Vein endothelial cell (primary cell): ENCODE measurements at places on chromosomes 7 and 10. TPM values are rescaled to one million over a fixed set of nuclear protein-coding genes. Genes with fewer than 3 reads are reported as not detected.

The GJC3 gene
- 0.19 TPM in 1 of 2 replicates, not detected in the other for total RNA-seq

The UTF1 gene
- not detected in 2 replicates for total RNA-seq

The NEUROG3 gene
- not detected in 2 replicates for total RNA-seq

The SLC39A12 gene
- not detected in 2 replicates for total RNA-seq

The LSM5 gene
- total RNA-seq, result 17.6 and 27.3 TPM in 2 replicates

The PPP1R9A gene
- total RNA-seq, result 9.5 and 10.4 TPM in 2 replicates

The TMEM270 gene
- not detected in 2 replicates for total RNA-seq

The GPR85 gene
- total RNA-seq, result 0.98 and 2.8 TPM in 2 replicates

The ZNF485 gene
- total RNA-seq, result 1.3 and 1.9 TPM in 2 replicates

The CDK6 gene
- total RNA-seq, result 56.5 and 75.1 TPM in 2 replicates

The SPDYE16 gene
- total RNA-seq, result under 0.01 TPM in 1 of 2 replicates, not detected in the other

The IMPDH1 gene
- total RNA-seq, result 79.7 and 85.1 TPM in 2 replicates

The PLEKHS1 gene
- total RNA-seq, result under 0.01 TPM in 1 of 2 replicates, not detected in the other

The GPC2 gene
- total RNA-seq, result 5.3 and 6.5 TPM in 2 replicates

The PPP1R3C gene
- total RNA-seq, result 0.65 and 0.86 TPM in 2 replicates

The SAP25 gene
- not detected in 2 replicates for total RNA-seq

The MET gene
- total RNA-seq, result 103 and 106 TPM in 2 replicates

The AUTS2 gene
- total RNA-seq, result 0.76 and 1.6 TPM in 2 replicates

The CYP2C8 gene
- 0.33 TPM in 1 of 2 replicates, not detected in the other for total RNA-seq

The CD36 gene
- total RNA-seq, result 4.9 and 12.4 TPM in 2 replicates

The POR gene
- total RNA-seq, result 47.0 and 52.9 TPM in 2 replicates

The MOGAT3 gene
- not detected in 2 replicates for total RNA-seq

The NCF1 gene
- total RNA-seq, result not detected in 2 replicates

The PNLIPRP2 gene
- not detected in 2 replicates for total RNA-seq
